ENCODE measurements at places on chromosomes 4 and X.

DNA sequence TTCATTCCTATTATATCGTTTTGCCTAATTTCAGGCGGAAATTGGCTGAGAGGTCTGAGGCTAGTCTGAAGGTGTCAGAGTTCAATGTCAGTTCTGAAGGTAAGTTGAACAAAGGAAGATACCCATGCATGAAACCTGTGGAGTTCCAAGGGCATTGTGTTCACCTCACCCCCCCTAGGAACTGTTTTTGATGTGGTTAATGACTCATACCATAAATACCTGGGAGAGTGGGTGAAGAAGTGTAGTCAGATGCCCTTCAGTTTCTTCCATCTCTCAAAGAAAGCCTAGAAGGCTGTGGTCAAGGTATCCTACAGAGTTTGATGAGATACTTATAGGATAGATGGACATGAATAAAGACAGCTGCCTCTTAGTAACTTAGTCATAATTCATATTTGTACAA is 2.7 kb downstream of the UTP14A start:
- no peak for DNase-seq

GRCh38 chr4:169236873-169237626 is 33.7 kb downstream of the SH3RF1 start:
- DNase-seq: no peak

DNA sequence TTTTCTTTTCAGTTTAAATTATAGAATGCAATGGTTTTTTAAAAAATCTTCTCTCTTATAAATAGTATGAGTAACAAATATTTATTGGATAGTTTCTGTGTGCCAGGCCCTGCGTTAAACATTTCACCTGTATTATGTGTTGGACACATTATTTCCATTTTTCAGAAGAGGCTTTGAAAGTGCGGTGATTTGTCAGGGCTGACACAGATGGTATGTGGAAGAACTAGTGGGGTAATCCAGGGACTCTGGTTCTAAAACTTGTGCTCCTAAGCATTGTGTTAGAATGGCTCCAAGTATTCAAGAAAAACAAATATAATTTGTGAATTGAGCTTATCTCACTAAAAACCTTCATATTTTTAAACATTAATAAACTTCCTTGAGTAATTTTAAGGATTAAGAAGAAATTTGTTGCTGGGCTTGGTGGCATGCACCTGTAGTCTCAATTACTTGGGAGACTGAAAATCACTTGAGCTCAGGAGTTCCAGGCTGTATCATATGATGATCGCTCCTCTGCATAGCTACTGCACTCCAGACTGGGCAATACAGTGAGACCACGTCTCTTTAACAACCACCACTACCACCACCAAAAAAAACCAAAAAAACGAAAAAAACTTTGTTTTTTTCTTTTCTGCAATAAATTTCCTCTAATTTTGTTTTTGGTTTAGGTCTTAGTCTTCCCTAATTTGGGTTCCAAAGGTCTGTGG is 40.0 kb downstream of the RAPGEF2 start:
- no peak for DNase-seq

DNA sequence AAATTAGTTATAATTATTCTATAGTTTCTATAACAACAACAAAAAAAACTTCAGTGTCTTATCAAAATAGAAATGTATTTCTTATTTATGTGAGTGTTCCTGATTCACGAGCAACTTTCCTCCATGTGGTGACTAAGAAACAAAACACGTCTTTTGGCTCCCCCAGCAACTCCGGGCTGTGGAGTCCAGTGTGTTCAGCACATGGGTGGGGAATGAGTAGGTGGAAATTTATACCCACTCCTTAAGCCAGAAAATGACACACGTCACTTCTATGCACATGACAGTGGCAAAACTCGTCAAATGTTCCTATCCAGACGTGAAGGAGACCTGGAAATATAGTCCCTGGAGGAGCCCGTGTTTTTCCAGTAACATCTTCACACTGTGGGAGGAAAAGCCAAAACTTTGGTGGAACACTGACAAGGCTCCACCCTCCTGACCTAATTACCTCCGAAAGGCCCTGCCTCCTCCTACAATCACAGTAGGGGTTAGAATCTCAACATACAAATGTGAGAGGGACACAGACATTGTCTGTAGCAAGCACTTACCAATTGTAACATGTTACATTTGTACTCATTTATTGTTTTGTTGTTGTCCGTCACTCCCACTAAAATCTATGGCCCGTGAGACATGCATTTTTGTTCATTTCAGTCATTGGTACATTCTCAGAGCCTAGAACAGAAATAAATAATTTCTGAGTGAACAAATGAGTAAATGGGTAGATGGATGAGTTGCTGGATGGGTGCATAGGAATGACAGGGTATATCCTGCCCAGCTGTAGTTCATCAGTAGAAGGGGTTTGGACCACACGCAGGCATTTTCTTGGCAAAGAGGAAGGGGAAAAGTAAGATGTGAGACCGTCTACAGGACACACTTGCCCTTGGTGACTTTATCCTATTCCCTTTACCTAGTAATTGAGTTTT is 605.8 kb upstream of the TENM3 start:
- DNase-seq: no peak

GRCh38 chr4:83231620-83232076 is 53.0 kb downstream of the COQ2 start:
- peak; percentile 88 for DNase-seq

GRCh38 chr4:92304606-92305005 is 840 bp downstream of the GRID2 start:
- DNase-seq: no peak

- DNase-seq: no peak
These were observed 190.4 kb downstream of the GABRB1 start for GRCh38 chr4:47221721-47222120.

DNA sequence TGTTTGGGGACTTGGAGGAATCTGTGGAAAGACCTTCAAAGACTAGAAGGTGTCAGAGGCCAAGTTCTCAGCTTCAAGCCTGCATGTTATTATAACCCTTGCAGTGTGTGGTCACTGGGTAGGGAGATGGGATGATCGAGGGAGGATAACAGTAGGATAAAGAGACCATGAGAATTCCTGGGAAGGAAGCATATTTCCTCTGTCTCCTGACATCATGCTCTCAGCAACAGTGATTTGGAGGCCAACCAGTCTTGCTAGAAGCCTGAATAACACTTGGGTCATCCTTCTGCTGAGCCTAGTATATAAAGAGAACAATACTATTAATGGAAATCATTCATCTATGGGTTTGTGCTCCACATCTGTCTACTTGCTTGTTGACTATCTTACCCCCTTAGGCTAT is 40.9 kb upstream of the ANXA3 start:
- no peak for DNase-seq

- DNase-seq: no peak
These were observed 54.9 kb downstream of the MAP7D2 start for GRCh38 chrX:20061855-20062254.

DNA sequence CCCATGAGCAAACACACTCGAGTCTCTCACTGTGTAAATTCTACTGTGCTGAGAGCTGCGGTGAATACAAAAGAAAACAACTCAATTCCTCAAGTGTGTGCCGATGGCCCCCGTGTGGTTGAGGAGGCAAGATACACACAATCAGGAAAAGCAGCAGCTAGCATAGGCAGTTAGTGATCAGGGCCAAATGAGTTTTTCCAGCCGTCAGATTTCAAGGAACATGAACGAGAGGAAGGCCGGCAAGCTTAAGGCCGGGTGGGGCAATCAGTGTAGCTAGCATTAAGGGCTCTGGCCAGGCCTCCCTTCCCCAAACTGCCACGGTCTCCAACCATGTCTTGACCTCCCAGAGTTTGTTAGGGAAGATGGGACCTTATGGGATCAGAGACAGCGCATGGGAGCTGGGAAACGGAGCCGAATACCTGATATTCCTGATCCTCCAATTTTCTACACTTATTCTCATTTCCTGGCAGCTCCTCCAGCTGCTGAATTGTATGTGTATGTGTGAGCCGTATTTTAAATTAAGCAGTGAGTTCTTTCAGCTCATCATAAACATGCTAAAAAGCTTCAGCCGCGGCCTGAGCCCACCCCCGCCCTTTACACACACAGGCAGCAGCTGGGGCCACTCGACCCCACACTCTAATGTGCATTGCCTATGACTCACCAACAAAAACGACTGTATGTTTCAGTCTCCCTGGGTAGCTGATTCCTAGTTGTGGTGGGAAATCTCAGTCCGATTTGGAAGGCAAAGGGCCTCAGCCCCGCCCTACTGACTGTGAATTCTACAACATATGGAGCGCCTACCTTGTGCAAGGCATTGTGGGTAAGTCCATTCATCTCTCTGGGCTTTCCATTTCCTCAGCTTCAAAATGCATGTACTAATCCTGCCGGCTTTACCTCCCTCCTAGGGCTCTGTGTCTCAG is 59.9 kb downstream of the RTL9 start:
- no peak for DNase-seq

DNA sequence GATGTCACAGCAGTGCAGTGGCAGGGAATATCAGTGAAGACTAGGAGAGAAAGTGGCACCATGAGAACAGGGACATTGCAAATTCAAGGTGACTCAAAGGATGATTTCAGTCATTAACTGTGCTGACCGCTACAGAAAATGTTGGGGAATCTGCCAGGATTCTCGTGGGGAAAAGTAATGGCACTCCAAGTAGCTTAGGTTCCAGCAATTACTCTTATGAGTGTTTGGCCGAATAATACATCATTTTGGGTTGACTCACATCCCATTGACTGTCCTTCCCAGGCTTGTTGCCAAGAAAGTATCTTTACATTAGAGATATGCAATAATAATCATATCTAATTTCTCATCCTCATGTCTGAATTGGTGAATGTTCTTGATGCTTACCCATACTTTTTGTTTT is 1411.1 kb upstream of the PCDH7 start:
- DNase-seq: no peak

- no peak for DNase-seq
These were observed 68.2 kb upstream of the ACSL1 start for GRCh38 chr4:184893801-184894571.

- DNase-seq: no peak
These were observed 118.7 kb downstream of the ZIC3 start for GRCh38 chrX:137684591-137684990.

- DNase-seq: no peak
These were observed 19.8 kb upstream of the LGI2 start for GRCh38 chr4:25050370-25051078.

DNA sequence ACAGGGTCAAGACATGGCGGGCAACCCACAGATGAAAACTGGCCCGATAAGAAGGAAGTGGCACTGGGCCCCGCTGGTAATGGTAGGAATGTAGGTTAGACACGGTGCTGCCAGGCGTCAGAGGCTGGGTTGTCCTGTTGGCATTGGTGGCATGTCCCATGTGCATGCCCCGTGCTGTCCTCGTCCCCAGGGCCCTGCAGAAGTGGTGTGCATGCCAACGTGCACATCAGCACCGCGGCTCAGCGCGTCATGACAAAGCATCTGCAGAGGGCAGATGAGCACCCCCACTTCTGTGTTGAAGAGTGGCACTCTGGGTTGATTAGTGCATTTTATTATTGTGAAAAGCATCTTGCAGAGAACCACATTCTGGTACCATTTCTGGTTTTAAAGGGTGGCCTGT is 35.6 kb downstream of the NELFA start:
- DNase-seq: no peak

DNA sequence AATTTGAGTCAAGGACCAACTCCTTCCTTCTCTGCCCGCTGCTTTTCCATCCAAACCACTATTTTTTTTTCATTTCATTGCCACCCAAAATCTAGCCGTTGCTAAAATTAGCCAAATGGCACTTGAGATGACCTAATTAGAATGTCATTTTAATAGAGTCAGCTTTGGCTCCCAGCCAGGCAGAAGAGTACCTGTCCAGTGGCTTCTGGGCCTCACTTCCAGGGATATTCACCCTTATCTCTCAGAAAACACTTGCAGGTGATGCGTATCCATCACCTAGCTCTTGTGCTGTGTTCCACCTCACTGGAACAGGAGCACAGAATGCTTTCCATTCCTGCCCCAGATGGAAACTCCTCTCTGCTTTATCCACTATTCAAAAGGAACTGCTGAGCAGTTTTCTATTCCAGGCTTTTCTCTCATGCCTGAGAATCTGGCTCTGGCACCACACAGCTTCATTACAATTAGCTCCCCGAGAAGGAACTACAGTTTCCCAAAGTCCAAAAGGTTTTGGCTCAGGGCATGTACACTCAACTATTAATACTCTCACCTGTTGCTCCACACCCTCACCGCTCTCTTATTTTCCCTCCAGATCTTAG is 18.5 kb downstream of the MAGEA9B start:
- no peak for DNase-seq

DNA sequence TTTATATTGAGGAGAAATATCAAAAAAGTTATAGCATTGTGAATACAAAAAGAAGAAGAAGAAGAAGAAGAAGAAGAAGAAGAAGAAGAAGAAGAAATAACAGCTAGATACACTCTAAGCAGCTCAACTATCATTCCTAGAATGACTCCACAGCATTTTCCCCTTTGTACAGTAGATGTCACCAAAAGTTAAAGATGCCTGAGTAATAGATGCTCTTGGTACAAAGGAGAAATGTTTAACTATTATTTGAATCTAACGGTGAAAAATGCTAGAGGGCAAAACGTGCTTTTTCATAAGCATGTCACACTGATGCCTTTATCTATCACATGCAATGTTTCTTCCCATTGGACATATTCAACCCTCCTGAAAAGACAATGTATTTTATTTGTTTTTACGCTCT is 178.4 kb upstream of the GPRIN3 start:
- DNase-seq: no peak

GRCh38 chr4:107619066-107619465 is 101.0 kb downstream of the PAPSS1 start:
- DNase-seq: no peak

DNA sequence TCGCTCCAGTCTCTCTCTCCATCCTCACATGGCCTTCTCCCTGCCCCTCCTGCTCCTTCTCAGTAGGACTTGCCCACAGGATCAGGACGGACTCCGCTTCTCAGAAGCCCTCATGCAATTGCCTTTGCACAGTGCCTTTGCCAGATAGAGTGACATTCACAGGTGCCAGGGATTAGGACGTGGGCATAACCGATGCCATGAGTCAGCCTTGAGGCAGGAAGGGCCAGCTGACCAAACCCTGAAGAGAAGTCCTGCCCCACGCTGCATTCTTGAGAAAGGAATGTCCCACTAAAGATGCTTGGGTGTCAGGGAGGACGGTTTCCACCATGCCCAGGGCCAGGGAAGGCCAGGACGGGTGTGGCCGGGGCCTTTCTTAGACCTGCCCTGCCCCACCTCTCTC is 6.6 kb upstream of the GRPEL1 start:
- no peak for DNase-seq

- DNase-seq: no peak
These were observed 6.4 kb upstream of the SEPTIN11 start for GRCh38 chr4:76943129-76943620.

DNA sequence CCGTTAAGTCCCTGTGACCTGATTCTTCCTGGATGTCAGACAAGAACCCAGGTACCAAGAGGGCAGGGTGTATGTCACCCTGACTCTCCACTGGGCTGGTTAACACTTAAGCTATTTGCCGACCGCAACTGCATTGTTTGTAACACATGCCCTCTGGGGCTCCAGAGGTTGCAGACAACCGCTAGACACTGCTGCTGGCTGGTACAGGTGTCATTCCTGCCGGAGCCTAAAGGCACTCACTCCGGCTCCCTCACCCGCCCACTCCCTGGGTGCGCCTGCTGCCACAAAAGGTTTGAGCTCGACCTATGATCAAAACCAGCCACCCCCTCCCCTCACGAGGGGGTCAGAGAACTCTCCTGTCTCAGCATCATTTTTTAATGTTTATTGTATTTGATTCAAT is 208.2 kb downstream of the FAT4 start:
- no peak for DNase-seq

- DNase-seq: no peak
These were observed 858.4 kb upstream of the POU3F4 start for GRCh38 chrX:82649645-82650044.

All from GM12878 (cell line).